ENCODE measurements at places on chromosomes 12 and 14. TPM values are rescaled to one million over a fixed set of nuclear protein-coding genes. Genes with fewer than 3 reads are reported as not detected.

Gene MYBPC1
- total RNA-seq: not detected

Gene IL31
- 54.3 TPM for total RNA-seq

Gene OVCH1
- total RNA-seq: not detected

DNA sequence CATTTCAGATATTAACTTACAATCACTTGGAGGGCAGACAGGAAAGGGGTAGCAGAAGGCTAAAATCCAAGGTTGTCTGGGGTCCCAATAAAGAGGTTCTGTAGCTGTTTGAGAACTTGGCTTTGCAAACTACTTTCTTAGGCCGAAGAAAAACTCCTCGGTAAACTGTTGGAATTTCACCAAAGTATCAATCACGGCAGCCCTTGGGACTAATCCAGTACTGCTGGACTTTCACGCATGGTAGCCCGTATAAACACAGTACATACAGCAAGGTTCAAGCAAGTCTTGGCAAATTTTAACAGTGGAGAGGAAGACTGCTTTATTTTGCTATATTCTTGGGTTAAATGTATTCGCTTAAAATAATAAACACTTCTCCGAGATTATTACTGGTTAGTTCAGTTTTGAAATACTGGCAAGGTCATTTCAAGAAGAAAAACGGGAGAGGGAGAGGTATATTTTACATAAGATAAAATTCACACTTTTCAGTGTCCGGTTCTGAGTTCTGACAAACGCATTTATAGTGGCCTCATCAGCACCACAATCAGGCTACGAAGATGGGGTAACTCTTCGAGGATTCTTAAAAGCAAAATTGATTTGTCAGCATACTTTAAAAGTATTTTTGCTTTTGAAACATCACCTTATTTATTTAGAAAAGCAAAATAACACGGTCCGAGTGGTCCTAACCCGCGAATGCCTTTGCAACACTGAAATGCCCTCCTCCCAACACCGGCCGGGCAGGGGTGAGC lies 1.3 kb downstream of the SETD3 start:
- no peaks in the 10 kb centered on the region for H3K27me3 ChIP-seq
- no peak for DNase-seq

DNA sequence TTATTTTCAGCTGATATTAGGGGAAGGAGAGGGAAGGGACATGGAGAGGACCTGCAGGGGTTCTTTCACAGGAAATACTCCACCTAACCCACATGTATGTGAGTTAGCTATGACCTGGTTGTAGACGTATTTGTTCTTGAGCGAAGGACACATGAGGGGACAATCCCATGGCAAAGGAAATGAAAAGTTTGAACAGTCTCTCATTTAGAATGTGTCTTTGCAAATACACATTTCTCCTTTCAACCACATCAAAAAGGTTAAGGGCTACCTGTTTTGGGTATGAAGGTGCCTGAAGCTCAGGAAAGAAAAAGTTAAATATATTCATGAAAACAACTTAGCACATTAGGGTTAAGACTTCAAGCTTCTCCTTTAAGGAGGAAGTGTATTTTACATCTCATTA lies 7.4 kb downstream of the PYGL start:
- no peak overlapping the region for H3K4me3 ChIP-seq
- H3K27me3 ChIP-seq: peaks cover 18% of the 10 kb centered on the region
- no peak overlapping the region for H3K27ac ChIP-seq
- DNase-seq: no peak
- H3K36me3 ChIP-seq: no peaks in the 10 kb centered on the region

DNA sequence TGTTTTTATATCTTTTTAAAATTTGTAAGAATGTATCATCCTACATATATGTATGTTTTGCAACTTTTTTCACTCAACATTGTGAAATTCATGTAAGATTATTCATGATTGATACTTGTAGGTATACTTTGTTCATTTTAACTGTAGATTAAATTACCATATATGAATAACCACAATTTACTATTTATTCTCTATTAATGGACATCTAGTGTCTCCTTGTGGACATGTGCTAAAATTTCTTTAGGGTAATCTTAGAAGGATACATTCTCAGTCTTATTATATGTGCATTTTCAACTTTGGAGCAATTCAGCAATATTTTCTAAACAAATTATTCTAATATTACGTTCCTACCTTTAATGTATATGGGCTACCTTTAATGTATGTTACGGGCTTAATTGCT lies 192.4 kb downstream of the FUT8 start:
- H3K4me3 ChIP-seq: no peak overlapping the region
- no peak overlapping the region for H3K27ac ChIP-seq
- H3K36me3 ChIP-seq: peaks cover 4% of the 10 kb centered on the region
- no peak for DNase-seq
- H3K27me3 ChIP-seq: no peaks in the 10 kb centered on the region

GRCh38 chr12:120365675-120366340 lies 3.2 kb downstream of the MSI1 start:
- no peak for DNase-seq
- peaks cover 11% of the 10 kb centered on the region for H3K4me1 ChIP-seq
- peaks cover 4% of the 10 kb centered on the region for H3K36me3 ChIP-seq
- peaks cover 70% of the 10 kb centered on the region for H3K27me3 ChIP-seq

All from activated T-helper 2 cell treated with anti-CD3 and anti-CD28 coated beads, Interferon-gamma antibody, Interleukin-2, Interleukin-4, amounts not matched to agents 10 μg/mL and 5 μg/mL and 100 μg/mL, durations not matched to agents 14 hours and 24 hours and 36 hours (primary cell).